ENCODE measurements at places on chromosomes 13 and 19. TPM values are rescaled to one million over a fixed set of nuclear protein-coding genes. Genes with fewer than 3 reads are reported as not detected.

Gene CD177
- total RNA-seq, result not detected

Gene LRG1
- 0.38 TPM for total RNA-seq

Gene ZNF626
- 13.5 TPM for total RNA-seq

Gene PLPPR3
- total RNA-seq, result not detected

Gene IRGC
- not detected for total RNA-seq

Gene NLRP11
- total RNA-seq, result 4.9 TPM

Gene GAPDHS
- not detected for total RNA-seq

Gene KLC3
- not detected for total RNA-seq

Gene TBC1D4
- 18.4 TPM for total RNA-seq

Gene DOCK6
- 18.3 TPM for total RNA-seq

Gene TMEM255B
- not detected for total RNA-seq

Gene POU2F2
- total RNA-seq, result 0.10 TPM

Gene CLEC17A
- total RNA-seq, result 0.04 TPM

Gene ANGPTL8
- total RNA-seq, result not detected

Gene INSL3
- total RNA-seq, result not detected

Gene POSTN
- total RNA-seq, result not detected

Gene CYP2A6
- not detected for total RNA-seq

Gene ZNF568
- 17.0 TPM for total RNA-seq

Gene ADAMTSL5
- 0.77 TPM for total RNA-seq

Gene ZNF471
- total RNA-seq, result 2.5 TPM

Gene THAP8
- 3.9 TPM for total RNA-seq

Gene NALCN
- 0.68 TPM for total RNA-seq

Gene SMG9
- 22.5 TPM for total RNA-seq

Gene KCNC3
- total RNA-seq, result 1.1 TPM

All from SJCRH30 (cell line).